Endothelial cell of umbilical vein (primary cell): ENCODE measurements at places on chromosomes 2 and 18. TPM values are rescaled to one million over a fixed set of nuclear protein-coding genes. Genes with fewer than 3 reads are reported as not detected.

SPHKAP gene
- not detected in 2 replicates for polyA plus RNA-seq

VIL1 gene
- not detected in 2 replicates for polyA plus RNA-seq

TTR gene
- not detected in 2 replicates for polyA plus RNA-seq

ASXL3 gene
- polyA plus RNA-seq: 0.07 and 0.13 TPM in 2 replicates

PLB1 gene
- polyA plus RNA-seq: 0.08 and 0.75 TPM in 2 replicates

DNAH6 gene
- polyA plus RNA-seq: 0.03 TPM in 1 of 2 replicates, not detected in the other

EN1 gene
- not detected in 2 replicates for polyA plus RNA-seq

TUBA3D gene
- polyA plus RNA-seq: not detected in 2 replicates

C2orf78 gene
- not detected in 2 replicates for polyA plus RNA-seq

OTX1 gene
- polyA plus RNA-seq: 0.05 TPM in 1 of 2 replicates, not detected in the other

ZSWIM2 gene
- polyA plus RNA-seq: not detected in 2 replicates
